HuH-7.5 (cell line): ENCODE measurements at places on chromosomes 2 and 18.

DNA sequence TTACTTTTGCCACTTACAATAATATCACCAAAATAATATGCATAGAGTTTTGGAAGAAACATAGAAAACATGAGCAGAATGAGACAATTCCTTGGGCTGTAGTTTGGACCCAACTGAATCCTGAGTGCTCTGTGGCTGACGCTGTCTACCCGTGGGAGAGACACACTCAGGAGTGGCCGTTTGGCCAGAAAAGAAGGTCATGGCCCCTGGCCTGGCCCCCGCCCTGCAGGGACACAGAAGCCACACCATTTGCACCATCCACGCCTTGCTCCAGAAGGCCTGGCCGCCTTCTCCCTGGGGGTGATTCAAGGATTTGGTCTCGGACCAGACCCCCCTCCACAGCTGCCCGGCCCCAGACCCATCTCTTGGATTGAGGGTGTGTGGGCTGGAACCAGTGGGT is 6.4 kb upstream of the D2HGDH start:
- DNase-seq: no peak

DNA sequence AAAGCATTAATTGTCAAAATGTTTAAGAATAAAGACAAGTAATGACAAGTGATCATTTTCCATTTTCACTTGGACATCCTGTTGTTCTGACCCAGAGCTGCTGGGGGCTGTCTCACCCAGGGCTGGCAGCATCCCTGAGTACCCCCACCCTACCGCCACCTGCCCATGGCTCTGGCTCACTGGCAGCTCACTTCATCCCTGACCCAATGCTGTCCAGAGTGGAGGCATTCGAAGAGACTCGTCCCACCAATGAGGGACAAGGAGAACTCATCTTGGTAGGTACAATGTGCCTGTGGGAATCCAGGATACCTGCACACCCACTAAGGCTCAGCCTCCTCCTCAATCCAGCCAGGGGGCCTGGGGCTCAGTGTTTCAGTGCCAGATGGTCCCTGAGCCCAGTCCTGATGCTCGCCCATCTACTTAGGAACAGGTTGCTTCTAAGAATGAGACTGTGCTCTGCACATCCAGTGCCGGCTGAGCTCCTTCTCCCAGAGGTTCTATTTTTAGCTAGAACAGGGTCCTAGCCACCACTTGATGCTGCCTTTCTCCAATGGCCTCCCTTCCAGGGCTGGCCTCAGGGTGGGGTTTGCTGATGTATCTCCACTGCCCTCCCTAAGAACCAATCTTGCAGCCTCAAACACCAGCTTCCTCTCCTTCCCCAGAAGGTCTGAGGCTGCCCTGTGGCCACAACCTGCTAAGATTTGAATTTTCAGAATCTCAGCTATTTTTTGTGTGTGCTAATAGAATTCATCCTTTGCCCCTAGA is 53.7 kb downstream of the ADD2 start:
- no peak for DNase-seq

- no peak for DNase-seq
These were observed 11.7 kb downstream of the HS6ST1 start for GRCh38 chr2:128306931-128307460.

- DNase-seq: no peak
These were observed 1.2 kb upstream of the ERFE start for GRCh38 chr2:238157506-238158017.

- no peak for DNase-seq
These were observed 212.4 kb upstream of the CWC22 start for GRCh38 chr2:180219491-180219890.

GRCh38 chr2:8625399-8626300 is 56.2 kb upstream of the ID2 start:
- peak; percentile 55 for DNase-seq

DNA sequence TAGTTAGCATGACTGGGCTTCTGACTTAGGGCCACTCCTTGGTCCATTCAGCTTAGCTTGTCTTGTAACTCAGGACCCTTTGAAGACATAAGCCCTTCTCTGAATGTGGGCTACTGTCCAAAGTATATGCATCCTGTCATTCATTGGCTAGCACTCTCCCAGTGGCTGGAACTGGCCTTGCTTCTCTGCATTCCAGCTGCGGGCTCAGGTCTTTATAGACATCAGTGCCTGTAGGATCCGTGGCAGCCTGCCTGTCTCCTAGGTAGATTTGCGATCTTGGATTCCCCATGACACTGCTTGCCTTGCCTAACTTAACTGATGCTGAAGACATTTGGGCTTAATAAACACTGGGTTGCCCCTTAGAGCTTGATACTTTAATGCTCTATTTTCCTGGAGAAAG is 170.1 kb downstream of the DCC start:
- DNase-seq: no peak

DNA sequence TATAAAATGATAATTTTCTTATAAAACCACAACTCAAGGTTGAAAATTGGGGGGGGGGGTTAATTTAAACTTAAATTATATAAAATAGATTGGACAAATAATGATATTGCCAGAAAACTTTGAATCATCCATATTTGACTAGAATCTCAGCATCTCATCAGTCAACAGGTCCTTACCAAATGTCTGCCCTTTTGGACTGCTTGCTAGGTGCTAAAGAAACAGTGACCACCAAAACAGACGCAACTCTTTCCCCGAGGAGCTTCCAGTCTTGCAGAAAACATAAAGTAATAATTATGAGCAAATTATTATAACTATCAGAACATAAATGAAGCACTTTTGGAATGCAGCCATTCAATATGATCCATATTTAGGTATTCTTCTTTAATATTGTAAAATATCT is 8.6 kb upstream of the COL3A1 start:
- no peak for DNase-seq

- DNase-seq: no peak
These were observed 67.3 kb downstream of the LDLRAD4 start for GRCh38 chr18:13285874-13286273.
